CD4-positive, alpha-beta T cell treated with Interleukin-1 beta for 1 hour (primary cell): ENCODE measurements at places on chromosomes 7 and 10.

GRCh38 chr7:144390481-144390880, 13.0 kb downstream of the NOBOX start:
- no peak for DNase-seq

DNA sequence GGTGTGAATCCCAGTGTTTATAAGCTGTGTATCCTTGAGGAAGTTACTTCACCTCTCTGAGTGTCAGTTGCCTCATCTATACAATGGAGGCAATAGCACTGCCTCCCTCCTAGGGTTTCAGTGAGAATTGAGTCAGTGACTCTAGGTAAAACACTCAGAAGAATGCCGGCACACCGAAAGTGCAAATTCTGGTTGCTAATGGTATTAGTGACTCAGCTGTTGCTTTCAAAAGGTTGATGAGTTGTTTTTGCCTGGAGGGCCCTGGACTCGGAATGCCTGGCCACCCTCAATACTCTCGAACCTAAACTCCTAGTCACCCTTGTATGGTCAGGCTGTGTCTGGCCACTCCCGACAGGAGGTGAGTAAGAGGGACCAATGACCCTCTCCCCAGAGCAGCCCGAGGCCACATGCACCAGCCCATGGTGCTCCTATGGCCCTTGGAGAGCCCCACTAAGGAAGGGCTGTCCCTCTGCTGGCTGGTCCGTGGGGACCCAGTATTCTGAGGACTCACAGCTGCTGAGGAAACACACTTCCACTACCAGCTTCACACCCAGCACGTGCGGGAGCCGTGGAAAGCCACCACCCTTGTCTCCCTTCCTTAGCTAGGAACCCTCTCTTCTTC, 60.2 kb downstream of the CALML3 start:
- DNase-seq = no peak

GRCh38 chr7:150321788-150322113, 1.4 kb upstream of the LRRC61 start:
- no peak for DNase-seq

DNA sequence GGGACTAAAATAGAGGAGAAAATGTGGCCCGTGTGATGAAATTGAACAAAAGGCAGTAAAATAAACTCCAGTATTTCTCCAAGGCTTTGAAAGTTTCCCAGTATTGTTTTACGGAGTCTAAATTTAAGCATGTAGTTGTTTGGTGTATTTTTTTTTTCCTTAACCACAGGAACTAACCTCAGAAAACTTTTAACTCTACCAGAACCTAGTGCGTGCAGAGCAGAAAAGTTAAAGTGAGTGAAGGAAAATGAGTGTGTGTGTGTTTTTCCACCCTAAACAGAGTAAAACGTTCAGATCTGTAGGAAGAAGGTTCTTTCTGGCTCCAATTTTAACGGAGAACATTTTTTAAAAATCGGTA, 812 bp downstream of the PROSER2 start:
- no peak for DNase-seq

GRCh38 chr10:105950410-105950809, 1214.1 kb downstream of the SORCS1 start:
- no peak for DNase-seq

DNA sequence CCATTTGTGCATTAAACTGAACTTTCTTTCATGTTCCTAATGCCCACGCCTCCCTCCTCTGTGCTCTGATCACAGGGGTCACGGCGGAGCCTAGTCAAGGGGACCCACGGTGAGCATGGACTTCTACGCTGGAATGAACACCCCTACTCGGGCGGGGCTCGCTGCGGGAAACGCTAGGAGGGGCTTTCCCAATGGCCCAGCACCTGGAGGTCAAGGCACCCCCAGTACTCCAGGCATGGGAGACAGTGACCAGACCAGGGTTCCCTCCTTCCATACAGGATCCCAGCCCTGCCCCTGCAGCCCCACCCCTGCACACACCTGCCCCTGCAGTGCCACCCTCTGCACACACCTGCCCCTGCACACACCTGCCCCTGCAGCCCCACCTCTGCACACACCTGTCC, 27.1 kb upstream of the NKX6-2 start:
- DNase-seq = no peak

DNA sequence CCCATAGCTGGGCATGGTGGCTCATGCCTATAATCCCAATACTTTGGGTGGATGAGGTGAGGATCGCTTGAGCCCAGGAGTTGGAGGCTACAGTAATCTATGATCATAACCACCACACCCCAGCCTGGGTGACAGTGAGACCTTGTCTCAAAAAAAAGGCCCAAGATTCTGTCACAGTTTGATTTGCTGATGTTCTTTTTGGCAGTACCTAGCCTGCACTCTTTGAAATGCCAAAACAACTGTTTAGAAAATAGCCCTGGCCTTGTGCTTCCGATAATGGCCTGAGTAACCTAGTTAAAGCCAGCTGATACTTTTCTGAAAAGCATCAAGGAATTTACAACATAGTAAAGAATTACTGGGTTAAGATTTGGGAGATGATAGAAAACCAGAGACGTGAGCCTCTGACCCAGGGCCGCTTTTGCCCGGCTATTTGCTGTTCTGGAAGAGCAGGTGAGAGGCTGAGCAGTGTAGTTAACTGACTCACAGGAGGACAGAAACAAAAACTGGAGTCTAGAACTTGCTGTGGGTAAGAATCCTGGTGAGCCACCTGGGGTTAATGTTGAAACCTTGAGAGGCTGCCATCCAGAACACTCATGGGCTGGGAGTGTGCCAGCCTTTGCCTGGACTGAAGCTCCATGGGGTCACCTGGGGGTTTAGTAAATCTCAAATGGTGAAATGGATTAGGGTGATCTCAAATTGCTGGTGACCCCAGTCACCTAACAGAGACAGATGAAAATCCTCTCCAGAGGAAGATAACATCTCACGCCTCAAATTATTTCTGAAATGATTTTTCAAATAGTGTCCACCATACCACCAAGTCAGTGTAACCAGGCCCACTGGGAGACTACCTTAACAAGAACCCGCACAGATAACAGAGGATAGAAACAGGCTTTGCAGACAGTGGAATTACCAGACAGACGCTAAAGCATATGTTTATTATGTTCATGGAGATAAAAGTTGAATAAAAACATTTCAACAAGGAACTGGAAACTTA, 51.8 kb downstream of the GALNT11 start:
- DNase-seq = no peak

- DNase-seq = no peak
These were observed 1.8 kb downstream of the GNAI1 start for GRCh38 chr7:80136261-80137055.
